Stimulated activated CD4-positive, alpha-beta T cell treated with anti-CD3 and anti-CD28 coated beads, Interleukin-1b, Interleukin-23, amount 100 ng/mL, for 1 hour (primary cell): ENCODE measurements at places on chromosomes 3 and 15.

GRCh38 chr3:154126651-154127050 lies 5.5 kb downstream of the ARHGEF26 start:
- DNase-seq: no peak

DNA sequence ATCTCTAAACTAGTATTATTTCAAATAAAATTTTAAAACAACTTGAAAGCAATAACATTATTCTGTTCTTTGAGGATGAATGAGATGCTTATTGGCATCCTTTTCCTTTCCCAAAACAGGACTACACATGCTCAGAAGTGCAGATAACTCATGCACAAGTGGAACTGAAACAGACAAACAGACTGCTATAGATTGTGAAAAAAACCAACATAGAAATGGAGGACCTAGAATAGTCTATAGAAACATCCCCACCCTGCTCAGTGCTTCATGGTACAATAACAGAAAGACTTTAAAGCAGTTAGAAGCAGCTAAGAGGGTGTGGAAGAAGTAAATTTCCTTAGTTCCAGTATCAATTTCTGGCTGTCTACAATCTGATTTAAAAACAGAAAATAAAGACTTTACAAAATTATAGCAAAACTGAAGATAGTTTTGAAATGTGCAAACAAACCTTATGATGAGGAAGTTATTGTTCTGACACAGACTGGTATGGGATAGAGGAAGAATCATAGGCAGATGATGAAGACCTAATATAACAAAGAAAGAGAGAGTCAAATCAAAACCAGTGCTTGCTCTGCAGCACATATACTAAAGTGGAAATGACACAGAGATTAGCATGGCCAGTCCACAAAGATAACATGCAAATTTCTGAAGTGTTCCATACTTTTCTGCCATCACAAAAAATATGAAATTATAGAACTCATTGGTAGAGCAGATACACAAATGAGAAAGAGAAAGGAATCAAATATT lies 1025.4 kb downstream of the SQOR start:
- DNase-seq: no peak

- no peak for DNase-seq
Measured at GRCh38 chr3:190239325-190239724, 82.9 kb downstream of the CLDN1 start.

- DNase-seq: no peak
Measured at GRCh38 chr3:20246662-20247061, 60.7 kb upstream of the SGO1 start.

- DNase-seq: no peak
Measured at GRCh38 chr15:99145005-99145404, 40.1 kb downstream of the SYNM start.

GRCh38 chr15:85550283-85550682 lies 169.9 kb downstream of the AKAP13 start:
- DNase-seq: no peak

DNA sequence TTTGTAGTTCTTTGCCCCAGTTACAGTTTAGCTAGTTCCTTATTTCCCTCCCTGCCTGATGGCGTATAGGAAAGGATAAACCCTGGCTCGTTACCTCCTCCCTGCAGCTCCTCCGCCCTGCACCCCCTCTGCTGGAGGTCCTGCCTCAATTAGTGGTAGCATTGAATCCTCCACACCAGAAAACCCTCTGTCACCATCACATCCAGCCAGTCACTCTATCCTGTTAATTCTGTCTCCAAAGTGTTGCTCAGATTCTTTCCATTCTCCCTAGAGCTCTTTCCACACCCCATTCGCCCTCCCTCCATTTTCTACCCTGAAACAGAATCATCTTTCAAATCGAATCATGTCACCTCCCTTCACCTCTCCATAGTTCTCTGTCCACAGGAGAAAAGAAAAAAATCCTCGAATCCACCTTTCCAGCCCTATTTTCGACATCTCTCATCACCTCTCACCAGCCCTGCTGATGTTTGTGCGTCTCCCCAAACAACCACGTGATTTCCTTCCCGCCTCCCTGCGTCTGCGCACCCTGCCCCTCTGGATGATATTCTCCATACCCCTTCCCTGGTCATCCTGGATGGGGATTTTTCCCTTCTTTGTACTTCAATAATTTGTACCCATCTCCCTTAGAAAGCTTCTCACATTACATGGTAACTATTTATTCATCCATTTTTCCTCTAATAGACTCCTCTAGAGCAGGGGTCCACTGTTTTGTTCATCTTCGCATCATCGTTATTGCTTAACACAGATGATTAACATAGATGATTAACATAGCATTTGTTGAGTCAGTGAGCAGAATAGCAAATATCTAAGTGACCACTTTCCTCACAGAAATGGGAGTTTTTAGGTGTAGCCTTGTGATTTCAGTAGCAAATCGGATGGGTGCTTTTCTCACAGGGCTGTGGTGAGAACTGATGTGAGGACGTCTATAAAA lies 37.1 kb downstream of the MAP3K13 start:
- no peak for DNase-seq

GRCh38 chr15:40115670-40116093 lies 7.0 kb upstream of the BMF start:
- DNase-seq: no peak

GRCh38 chr3:11375333-11376088 lies 103.3 kb downstream of the ATG7 start:
- no peak for DNase-seq

DNA sequence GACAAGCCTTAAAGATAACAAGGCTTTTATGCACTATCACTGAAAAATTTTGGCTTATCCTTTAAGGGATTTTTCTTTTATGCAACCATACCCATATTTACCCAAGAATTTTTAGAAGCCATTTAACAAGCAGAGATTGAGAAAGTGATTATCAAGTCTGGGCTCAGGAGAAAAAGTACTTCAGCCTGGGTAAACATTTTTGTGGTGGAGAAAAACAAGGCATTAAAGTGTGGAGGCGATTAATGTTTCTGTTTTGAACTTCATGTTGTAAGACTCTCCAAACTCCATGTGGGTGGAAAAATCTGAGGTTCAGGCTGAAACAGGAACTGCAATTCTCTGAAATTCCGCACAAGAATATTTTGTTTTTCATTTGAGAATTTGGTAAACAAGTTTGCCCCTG lies 260.4 kb upstream of the KCNMB2 start:
- no peak for DNase-seq

- DNase-seq: no peak
Measured at GRCh38 chr3:160956785-160957184, 148.4 kb downstream of the B3GALNT1 start.
